MG63 (cell line): ENCODE measurements at places on chromosomes 6 and 20. TPM values are rescaled to one million over a fixed set of nuclear protein-coding genes. Genes with fewer than 3 reads are reported as not detected.

SYNDIG1 gene
- total RNA-seq, result 0.07 and 0.33 TPM in 2 replicates

IRF4 gene
- not detected in 2 replicates for total RNA-seq

TFAP2D gene
- not detected in 2 replicates for total RNA-seq

TPBG gene
- 6.2 and 7.9 TPM in 2 replicates for total RNA-seq

ULBP2 gene
- 2.2 and 7.4 TPM in 2 replicates for total RNA-seq

C6orf132 gene
- 0.07 and 0.17 TPM in 2 replicates for total RNA-seq

MRAP2 gene
- total RNA-seq, result 3.1 and 3.5 TPM in 2 replicates

DSP gene
- 0.10 and 0.64 TPM in 2 replicates for total RNA-seq

ACOT8 gene
- 39.6 and 46.9 TPM in 2 replicates for total RNA-seq

HS3ST5 gene
- not detected in 2 replicates for total RNA-seq

KCNQ2 gene
- 0.92 TPM in 1 of 2 replicates, not detected in the other for total RNA-seq

CYP24A1 gene
- total RNA-seq, result not detected in 2 replicates

MGME1 gene
- total RNA-seq, result 20.6 and 23.5 TPM in 2 replicates

TCP11 gene
- total RNA-seq, result 0.25 TPM in 1 of 2 replicates, not detected in the other

DNA sequence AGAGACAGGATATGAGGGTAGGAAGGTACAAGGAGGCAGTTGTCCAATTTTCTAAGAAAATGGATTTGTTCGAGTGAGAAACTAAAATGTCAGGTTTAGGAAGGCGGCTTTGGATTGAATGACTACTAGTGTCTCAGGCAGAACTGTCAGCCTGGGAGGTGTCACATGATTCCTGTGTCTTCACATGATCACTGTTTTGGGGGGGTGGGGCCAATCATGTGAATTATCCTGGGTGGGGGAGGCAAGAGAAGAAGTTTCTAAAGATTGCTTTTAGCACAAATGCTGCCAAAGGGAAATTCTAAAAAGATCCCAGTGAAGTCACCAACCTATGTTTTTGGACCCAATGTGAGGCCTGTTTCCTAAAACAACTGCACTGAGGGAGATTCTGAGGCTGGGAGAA is 2.3 kb downstream of the SIRPA start:
- DNase-seq, result no peak

- DNase-seq, result peak; percentile 64
Measured at GRCh38 chr6:17393892-17394631, 667 bp downstream of the CAP2 start.

DNA sequence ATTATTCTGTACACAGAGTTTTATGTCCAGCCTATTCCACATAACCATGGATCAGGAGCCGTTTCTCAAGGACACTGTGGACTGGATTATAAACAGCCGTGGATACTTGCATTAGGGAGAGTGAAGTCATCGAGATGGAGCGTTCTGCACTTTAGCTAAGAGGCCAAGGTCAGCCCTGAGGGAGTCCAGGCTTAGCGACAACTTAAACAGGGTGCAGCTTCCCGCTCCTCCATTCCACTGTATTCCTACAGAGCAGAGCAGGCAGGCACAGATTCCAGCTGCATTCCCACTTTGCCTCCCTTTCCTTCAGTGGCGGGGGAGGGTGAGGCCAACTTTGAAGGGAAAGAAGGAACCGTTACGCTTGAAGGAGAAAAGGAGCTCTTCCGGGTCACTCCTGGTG is 59.5 kb downstream of the RAMACL start:
- DNase-seq, result no peak

DNA sequence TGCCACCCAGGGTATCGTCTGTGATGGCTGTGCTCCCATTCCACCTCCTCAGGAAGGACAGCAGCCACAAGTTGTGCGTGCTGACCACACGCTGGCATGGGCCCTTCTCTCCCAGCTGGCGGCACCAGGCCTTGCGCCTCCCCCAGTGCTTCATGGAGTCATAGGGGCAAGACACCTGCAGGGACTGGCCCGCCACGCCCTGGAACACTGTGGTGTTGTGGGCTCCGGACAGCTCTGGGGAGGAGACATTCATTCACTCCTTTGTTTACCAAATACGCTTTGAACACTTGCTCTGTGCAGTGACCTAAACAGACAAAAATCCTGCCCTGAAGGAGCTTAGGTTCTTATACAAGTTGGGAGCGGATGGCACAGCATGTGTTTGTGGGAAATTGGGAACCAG is 1.5 kb downstream of the TREM2 start:
- DNase-seq, result no peak

- no peak for DNase-seq
Measured at GRCh38 chr6:73801652-73802268, 105.8 kb downstream of the CD109 start.

DNA sequence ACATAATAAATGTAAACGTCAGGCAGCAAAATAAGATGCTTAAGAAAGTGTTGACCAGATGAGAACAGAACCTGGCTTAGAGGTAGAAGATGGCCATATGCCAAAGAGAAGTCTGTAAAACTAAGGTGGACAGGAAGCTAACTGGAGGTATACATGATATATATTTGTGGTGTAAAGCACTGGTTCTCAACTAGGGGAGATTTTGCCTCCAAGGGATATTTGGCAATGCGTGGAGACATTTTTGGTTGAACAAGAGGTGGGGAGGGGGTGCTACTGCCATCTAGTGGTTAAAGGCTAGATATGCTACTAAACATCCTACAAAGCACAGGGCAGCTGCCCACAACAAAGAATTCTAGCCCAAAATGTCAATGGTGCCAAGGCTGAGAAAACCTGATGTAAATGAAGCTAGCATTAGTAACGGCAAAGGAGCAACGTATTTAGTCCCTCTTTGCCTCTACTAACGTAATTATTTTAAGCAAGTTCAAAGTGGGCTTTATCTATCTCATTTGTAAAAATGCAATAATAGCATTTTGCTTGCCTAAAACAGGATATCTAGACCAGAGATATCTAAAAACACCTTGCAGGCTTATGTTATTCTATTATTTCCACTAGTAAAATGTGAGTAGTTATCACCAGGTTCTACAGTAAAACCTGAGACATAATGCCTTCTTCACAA is 182.6 kb downstream of the RNGTT start:
- DNase-seq, result peak; percentile 42

DNA sequence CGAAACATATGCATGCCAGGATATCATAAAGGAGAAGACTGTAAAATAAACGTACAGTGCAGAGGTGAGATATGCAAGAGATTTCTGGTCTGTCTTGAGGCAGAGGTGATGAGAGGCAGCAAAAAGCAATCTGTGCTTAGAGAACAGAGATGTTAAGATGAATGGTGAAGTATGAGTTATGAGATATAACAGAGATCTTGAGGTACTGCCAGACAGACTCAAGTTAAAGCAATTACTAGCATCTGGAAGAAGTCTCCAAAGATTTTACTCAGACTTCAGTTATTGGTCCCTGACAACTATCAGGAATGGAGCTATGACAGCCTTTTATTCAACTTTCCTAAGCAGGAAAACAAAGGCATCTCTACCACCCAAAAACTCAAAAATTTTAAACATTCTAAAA is 122.8 kb upstream of the DST start:
- no peak for DNase-seq

DNA sequence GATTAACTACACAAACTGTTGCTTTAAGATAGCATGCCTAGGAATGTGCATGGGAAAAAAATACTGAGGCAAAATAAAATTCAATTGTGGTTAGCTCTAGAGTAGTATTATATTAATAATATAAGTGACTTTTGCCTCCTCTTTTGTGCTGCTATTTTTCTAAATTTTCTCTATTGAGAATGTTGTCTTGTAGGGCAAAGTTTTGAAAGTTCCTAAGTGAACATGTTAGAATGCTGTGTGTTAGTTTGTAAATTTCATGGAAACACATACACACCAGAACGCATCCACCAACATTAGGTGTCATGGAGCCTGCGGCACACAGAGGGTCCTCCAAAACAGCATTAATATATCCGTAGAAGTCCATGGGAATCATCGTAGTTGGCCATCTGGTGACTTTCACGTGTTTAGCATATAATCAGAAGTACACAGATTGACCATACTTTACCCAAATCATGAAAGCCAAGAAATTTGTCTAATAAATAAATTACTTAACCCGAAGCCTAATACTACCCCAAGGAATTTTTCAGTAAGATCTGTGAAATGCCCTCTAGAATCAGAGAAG is 25.6 kb downstream of the ARHGAP18 start:
- no peak for DNase-seq

- no peak for DNase-seq
Measured at GRCh38 chr6:44966449-44967092, 361.6 kb upstream of the RUNX2 start.

- no peak for DNase-seq
Measured at GRCh38 chr20:58646257-58646656, 4.8 kb upstream of the STX16 start.

DNA sequence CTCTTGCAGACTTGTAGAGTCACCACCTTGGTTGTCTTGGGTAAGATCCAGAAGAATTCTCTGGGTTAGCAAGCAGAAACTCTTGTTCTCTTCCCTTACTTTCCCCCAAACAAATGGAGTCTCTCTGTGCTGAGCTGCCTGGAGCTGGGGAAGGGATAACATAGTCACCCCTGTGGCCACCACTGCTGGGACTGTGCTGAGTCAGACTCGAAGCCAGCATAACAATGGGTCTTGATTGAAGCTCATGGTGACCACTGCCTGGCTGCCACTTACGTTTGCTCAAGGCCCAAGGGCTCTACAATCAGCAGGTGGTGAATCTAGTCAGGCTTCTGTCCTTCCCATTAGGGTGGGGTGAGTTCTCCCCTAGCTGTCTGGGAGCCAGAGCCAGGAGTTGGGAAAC is 15.4 kb upstream of the ERVFRD-1 start:
- DNase-seq, result no peak

DNA sequence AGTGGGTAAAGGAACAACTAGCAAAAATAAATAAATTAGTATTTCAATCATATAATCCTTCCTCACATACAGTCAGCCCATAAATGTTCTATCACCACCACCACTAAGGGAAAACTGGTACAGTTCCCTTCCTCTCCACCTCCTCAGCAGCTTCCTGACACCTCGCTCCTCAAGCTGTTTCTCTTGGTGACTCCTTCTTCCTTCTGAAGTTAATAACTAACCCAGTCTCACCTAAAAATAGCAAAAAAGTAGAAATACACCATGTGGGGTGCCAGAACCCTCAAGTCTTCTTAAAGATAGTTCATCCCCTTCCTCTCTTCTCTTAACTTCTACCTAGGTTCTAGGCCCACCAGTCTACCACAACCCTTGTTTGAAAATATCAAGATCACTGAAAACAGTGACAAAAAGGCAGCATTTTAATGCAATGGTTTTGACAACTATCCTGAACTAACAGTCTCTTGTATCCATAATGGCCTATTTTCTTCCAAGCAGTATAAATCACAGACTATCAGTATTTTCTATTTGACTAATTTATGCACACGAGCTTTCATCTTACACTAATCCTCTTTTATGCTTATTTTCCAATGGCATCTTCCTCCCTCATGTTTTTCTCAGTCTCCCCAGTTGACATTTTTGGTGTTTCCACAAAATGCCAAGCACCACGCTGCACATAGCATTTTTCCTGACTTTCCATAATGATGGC is 85.5 kb downstream of the KHDC1L start:
- DNase-seq, result no peak

- DNase-seq, result peak; percentile 12
Measured at GRCh38 chr6:6494677-6495076, 93.8 kb upstream of the LY86 start.

DNA sequence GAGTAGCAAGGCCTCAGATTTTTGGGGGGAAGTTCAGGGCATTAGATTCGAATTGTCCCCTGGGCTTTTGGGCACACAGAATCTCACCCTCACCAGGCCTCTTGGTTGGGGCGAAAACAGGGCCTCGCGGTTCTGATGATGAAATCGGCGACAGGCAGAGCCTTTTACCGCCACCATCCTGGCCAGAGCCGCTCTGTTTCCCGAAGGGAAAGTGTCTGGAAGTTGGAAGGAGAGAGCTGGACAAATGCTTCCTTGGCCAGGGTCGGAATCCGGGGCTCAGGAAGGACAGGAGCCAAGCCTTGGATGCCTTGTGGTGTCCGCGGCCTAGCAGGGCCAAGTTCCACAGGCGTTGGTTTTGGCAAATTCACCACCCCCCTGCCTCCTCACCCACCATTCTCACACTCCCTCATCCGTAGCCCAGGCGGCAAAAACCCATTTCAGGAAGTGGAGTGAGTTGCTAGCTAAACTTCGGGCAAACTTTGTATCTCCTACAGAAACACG is 3.5 kb upstream of the TFAP2A start:
- no peak for DNase-seq

DNA sequence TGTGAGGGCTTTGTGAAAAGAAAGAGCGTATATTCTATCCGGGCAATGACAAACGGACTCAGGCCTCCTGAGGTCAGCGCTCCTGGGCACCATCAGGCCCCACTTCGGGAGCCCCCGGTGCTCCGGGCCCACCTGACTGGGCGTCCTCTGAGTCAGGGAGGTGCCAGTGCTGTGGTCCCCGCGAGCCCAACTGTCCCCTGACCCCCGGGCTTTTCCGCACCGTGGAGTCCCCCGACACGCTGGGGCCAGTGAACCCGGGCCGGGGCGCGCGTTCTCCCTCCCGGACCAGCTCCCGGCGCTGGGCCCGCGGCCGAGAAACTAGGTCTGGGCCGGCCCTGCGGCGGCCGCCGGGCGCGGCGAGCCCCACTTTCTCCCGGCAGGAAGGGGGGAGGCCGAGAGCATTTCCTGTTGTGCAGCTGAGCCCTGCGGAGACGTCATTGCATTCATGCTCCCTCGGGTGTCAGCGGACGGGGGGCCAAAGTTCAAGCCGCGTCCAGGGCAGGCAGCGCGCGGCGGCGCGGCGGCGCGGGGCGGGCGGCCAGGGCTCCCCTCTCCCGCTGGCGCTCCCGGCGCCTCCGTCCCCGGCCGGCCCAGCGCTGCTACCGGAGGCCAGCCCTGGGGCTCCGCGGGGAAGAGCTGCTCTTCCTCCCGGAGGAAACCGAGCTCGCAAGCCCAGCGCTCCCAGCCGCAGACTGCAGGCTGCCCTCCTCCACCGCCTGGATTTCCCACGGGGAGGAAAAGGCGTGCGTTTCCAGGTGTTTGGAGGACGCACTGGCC is 18.3 kb downstream of the HIVEP2 start:
- DNase-seq, result peak; percentile 86
